ENCODE measurements at places on chromosomes 5 and 9.

DNA sequence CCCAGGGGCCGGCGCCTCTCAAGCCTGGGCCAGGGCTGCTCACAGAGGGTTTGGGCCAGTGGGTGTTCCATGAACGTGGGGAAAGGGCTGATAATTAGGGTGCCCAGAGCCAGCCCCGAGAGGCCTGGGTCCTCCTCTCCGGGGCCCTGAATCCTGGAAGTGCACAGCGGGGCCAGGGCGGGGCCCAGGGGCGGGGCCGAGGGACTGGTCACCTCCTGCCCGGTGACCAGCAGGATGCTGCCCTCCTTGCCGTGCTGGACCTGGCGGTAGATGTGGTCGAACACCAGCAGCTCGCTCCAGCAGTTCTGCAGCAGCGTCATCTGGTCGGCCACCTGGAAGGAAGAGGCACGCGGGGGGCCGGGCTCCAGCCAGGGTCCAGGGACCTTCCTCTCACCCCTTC, 14.4 kb downstream of the NR5A1 start:
- DNase-seq: no peak

GRCh38 chr5:124823380-124823779, 76.9 kb upstream of the ZNF608 start:
- no peak for DNase-seq

DNA sequence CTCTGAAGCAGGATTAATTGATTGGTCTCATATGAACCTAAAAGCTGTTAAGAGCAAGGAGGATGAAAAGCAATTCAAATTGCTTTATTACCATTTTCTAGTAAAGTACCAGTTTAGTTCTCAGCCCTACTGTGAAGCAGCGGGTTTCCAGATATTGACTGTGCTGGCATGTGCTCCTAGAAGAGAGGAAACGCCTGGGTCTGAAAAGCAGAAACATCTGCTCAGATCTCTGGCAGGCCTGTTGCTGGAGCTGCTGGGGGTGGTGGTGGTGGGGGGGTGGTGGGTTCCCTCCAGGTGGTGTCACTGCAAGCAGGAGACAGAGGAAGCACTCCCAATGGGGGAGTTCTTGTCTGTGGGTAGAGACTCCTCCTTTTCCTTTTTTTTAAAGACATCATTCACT, 105.5 kb upstream of the ZNF462 start:
- DNase-seq: no peak

GRCh38 chr5:68173007-68173406, 42.5 kb upstream of the PIK3R1 start:
- DNase-seq: no peak

DNA sequence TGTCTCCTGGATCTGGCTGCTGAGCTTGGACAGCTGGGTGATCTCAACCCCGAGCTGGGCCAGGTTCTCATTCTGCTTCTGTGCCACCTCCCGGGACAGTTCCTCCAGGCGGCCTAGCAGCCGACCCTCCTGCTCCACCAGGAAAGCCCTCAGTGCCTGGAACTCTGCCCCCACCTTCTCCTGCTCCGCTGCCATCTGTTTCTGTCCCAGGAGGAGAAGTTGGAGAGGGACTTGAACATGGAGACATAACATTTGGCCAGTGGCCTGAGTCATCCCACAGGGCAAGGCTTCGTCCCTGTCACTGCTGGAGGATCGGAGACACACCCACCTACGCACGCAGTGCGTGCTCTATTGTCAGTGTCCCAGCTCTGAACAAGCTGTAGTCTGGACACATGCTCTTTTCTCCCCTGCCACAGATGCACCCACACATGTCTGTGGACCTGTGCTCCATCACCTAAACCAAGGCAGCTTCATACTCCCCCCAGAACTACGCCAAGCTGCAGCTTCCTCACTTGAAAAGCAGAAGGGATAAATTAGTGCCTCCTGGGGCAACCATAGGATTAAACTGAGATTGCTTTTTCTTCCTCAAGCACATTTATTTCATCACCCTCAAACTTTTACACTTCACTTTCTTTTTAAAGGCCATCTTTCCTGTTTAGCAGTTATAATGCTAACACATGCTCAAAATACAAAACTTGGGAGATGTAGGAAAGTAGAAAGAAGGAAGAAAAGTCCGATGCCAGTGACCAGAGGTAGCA, 4.9 kb downstream of the TRIM7 start:
- DNase-seq: no peak

DNA sequence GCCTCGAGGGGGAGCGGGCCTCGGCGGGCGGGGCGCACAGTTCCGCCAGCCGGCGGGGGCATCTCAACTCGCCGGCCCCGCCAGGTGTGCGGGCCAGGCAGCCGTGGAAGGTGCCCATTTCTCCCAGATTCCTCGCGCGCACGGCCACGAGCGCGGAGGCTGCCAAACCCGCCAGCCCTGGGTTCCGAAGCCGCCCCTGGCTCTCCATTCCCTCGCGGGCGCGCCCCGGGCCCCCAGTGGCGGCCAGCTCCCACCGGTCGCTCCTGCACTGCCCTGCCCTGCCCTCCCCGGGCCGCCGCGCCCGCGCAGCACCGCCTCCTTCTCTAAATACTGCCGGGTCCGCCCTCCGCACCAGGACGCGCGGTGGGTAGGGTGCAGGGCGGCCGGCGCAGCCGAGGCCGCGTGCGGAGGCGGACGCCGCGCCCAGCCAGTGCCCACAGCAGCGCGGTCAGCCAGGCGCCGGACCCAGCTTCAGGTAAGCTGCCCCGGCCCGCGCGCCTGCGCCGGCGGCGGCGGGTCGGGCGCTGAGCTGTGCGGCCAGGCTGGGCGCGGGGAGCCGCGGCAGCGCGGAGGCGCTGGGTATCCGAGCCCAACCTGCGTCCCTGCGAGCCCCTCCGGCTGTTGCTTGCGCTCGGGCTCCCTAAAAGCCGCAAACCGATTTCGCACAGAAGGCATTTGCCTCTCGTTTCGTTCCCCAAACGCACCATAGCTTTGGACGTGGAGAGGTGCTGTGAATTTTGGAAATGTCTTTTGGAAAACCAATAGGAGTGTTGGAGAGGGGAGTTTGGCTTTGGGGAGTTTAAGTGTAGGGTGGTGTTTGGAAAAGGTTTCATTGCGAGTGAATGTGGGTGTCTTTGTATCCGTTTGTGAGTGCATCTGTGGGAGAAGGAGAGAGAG, at the start of gene TMEM171:
TSS of gene TMEM171 (plus strand) at position 354 of the 897 bp plus-strand sequence. CDS start 2,799 bp downstream, outside the sequence.
- peak; percentile 51 for DNase-seq

- no peak for DNase-seq
These were observed 744.6 kb downstream of the BRINP1 start for GRCh38 chr9:118624608-118625007.
